Hypothalamus (tissue), 51 donors: ENCODE measurements at places on chromosomes 16 and 17.

DNA sequence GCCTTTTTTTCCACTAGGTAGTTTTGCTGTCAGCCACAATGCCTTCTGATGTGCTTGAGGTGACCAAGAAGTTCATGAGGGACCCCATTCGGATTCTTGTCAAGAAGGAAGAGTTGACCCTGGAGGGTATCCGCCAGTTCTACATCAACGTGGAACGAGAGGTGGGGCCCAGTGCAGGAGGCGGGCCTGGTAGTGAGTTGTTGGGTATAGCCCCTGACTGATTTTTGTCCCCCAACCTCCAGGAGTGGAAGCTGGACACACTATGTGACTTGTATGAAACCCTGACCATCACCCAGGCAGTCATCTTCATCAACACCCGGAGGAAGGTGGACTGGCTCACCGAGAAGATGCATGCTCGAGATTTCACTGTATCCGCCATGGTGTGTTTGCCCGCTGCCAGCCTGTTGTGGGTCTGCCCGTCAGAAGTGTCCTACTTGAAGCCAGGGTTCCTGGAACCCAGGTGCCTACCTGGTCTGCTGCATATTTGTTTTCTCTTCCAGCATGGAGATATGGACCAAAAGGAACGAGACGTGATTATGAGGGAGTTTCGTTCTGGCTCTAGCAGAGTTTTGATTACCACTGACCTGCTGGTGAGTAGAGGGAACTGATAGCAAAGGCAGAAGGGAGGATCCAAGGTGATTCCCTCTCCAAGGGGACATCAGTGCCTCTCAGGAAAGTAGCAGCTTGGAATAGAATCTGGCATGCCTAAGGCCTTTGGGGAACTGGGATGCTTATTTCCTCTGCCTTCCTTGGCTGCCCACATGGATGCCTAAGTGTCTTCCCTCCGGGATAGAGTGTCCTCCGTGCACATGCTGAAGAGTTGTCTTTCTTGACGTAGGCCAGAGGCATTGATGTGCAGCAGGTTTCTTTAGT, 1.9 kb upstream of the CD68 start:
- DNase-seq: no peak

- DNase-seq: no peak
Observed at GRCh38 chr17:82204831-82205719, 7.6 kb downstream of the CCDC57 start.

DNA sequence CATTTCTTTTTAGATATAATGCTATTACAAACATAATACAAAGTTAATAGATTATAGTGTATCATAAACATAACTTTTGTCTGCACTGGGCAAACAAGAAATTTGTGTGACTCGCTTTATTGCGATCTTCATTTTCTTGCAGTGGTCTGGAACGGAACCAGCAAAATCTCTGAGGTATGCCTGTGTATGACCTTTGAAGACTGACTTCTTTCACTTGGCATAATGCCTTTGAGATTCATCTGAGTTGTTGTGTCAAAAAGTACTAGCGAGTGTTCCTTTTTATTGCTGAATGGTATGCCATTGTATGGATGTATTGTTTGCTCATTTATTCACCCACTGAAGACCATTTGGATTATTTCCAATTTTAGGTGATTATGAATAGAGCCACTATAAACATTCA, 69.2 kb downstream of the TANC2 start:
- no peak for DNase-seq

- no peak for DNase-seq
Observed at GRCh38 chr16:84886497-84887090, 66.8 kb downstream of the CRISPLD2 start.

DNA sequence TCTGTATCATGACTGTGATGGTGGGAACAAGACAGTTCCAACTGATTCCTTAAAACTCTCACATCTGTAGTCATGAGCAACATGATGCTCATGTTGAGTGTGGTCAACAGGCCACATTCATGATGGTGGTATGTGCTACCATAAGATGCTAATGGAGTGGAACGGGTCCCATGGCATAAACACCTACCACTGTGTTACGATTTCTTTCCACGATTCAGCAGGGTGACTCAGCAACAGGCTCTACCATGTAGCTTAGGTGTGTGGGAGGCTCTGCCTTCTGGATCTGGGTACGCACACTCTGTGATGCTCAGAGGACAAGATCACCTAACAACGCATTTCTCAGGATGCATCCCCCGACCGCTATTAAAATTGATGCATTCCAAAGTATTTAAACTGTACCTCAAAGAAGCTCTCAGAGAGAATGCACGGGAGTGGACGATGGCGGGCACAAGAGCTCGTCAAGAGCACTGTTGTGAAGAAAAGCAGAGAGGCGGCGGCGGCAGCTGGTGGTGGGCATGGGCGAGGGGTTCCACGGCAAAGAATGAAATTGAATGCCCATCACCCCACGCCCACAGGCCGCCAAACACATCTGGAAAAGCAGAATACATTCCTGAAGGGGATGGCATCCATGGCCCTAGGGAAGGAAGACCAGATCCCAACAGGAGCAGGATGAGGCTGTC, 133.3 kb downstream of the ZNF778 start:
- DNase-seq: no peak

DNA sequence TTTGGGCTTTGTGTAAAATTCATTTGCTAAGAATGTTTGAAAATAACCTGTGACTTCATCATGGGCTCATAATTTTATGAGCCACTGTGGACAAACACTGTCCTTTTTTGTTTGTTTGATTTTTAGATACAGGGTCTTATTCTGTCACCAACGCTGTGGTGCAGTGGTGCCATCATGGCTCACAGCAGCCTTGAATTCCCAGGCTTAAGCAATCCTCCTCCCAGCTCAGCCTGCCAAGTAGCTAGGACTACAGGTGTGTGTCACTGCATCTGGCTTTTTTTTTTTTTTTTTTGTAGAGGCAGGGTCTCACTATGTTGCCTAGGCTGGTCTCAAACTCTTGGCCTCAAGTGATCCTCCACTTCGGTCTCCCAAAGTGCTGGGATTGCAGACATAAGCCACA, 8.3 kb downstream of the TEX2 start:
- DNase-seq: no peak
